ENCODE measurements at places on chromosomes 1 and 21. TPM values are rescaled to one million over a fixed set of nuclear protein-coding genes. Genes with fewer than 3 reads are reported as not detected.

- ATAC-seq, result no peak
These were observed 5.5 kb downstream of the SEC16B start for GRCh38 chr1:177964336-177964735.

GRCh38 chr1:221829327-221830015, 87.6 kb upstream of the DUSP10 start:
- no peak for ATAC-seq

GRCh38 chr1:242673652-242674051, 149.2 kb upstream of the PLD5 start:
- no peak for ATAC-seq

- ATAC-seq, result no peak
These were observed 10.4 kb downstream of the KRTAP10-1 start for GRCh38 chr21:44529503-44530125.

- ATAC-seq, result no peak
These were observed 76.2 kb upstream of the TENT5C start for GRCh38 chr1:117529683-117530082.

GRCh38 chr1:225446595-225446960, 18.7 kb upstream of the LBR start:
- no peak for ATAC-seq

DNA sequence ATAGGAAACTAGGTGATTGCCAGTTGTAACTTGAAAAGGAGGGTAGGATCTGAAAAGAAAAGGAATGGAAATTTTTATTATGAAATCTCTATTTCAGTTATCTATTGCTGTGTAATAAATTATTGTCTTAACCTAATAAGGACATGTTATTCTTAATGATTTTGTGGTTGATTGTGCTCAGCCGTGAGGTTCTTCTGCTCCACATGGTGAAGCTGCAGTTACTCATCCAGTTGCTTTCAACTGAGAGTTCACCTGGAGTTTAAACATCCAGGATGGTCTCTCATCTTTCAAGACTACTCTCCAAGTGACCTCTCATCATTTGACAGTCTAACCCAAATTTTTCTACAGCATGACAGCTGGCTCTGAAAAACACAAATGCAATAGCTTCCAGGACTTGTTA, 96.0 kb downstream of the ATG4C start:
- ATAC-seq, result no peak

- ATAC-seq, result no peak
These were observed 10.7 kb downstream of the AMPD2 start for GRCh38 chr1:109630081-109630897.

DNA sequence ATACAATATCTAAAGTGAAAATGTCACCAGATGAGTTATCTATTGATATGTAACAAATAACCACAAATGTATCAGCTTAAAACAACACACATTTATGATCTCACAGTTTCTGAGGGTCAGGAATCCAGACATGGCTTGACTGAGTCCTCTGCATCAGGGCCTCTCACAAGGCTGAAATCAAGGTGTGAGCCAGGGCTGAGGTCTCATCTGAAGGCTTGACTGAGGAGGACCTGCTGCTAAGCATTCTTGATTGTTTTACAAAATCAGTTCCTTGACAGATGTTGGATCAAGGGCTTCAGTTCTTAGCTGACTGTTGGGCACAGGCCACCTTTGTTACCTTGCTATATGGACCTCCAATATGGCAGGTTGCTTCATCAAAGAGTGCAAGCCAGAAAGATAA, 483.7 kb downstream of the CAMTA1 start:
- ATAC-seq, result no peak

DNA sequence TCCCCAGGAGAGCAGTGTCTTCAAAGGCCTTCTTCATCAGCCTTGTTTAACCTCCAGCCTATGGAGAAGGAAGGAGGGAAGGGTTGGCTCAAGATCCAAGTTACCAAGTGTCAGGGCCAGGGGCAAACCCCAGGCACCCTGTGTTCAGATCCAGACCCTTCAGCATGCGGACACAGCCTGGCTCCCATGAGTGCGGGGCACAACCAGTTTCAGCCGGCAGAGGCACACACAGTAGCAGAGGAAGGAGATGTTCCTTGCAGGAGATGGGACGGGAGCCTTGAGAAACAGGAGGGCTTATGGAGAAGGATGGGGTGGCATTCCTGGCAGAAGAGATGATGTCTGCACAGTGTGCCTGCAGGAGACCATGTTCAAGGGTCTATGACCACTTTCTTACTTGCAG, 161.7 kb upstream of the EDN2 start:
- ATAC-seq, result no peak

GRCh38 chr1:69739251-69739605, 171.5 kb downstream of the LRRC7 start:
- no peak for ATAC-seq

DNA sequence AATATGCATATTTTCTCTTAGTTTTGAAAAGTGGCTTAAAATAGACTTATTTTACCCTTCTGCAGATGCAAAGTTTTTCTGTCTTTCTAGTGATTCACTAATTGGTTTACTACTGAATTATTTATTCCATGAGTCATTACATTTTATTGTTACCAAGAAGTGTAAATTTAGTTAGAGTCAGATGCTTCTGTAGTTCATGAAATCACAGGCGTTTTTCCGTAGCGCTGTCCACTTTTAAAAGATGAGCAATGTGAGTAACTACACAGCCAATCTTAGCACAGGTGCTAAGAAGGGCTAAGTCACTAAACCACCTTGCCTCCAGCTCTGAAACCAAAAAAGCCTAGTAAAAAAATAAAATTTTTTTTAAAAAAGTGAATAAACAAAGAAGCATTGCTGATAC, 24.7 kb downstream of the RGS13 start:
- ATAC-seq, result no peak

GRCh38 chr1:100581096-100581705, 43.3 kb downstream of the GPR88 start:
- no peak for ATAC-seq

DNA sequence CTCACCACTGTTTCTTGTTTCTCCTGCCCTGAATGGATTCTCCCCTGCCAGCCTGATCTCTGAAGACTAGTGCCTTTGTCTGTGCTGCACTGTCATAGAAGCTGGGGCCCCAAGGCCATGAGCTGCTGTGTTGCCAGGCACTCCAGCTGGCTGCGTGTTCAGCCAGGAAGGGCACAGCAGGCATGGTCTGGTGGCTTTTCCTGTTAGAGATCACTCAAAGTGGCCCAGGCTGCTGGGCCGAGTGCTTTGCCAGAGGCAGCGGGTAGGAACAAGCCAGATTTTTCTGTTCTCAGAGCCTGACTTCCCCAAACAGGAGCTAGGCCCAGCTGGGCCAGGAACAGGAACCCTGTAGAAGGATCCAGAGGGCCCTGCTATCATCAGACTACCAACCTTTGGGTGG, 5.2 kb downstream of the ADPRS start:
- no peak for ATAC-seq

GRCh38 chr1:156832434-156832833, 15.8 kb upstream of the SH2D2A start:
- ATAC-seq, result no peak

DNA sequence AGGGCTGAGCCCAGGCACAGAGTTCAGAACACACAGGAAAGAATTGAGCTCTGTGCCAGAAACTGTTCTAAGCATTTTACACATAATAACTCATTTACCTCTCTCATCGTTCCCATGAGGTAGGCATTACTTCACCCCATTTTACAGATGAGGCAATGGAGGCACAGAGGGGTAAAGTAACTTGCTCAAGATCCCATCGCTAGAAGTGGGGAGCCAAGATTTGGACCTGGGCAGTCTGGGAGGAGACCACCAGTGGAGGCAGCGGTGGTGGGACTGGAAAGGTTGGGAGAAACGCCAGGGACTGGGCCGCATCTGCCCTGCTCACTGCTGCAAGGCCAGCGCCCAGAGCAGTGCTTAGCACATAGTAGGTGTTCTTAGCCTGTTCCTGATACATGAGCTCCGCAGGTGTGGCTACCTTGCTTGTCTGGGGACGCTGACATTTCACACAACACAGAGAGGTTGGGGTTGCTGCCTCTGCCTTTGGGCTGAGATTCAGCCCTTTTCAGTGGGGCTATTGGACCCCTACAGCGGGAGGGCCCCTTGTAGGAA, 27.8 kb upstream of the EPS8L3 start:
- ATAC-seq, result no peak

FOXO6 gene
- 1.9 TPM for total RNA-seq

UBAP2L gene
- 77.0 TPM for total RNA-seq

MRPS6 gene
- total RNA-seq, result 33.1 TPM

GPR25 gene
- total RNA-seq, result not detected

DTL gene
- not detected for total RNA-seq

WLS gene
- 273 TPM for total RNA-seq

LIPI gene
- total RNA-seq, result not detected
